ENCODE measurements at places on chromosomes 7 and 10.

DNA sequence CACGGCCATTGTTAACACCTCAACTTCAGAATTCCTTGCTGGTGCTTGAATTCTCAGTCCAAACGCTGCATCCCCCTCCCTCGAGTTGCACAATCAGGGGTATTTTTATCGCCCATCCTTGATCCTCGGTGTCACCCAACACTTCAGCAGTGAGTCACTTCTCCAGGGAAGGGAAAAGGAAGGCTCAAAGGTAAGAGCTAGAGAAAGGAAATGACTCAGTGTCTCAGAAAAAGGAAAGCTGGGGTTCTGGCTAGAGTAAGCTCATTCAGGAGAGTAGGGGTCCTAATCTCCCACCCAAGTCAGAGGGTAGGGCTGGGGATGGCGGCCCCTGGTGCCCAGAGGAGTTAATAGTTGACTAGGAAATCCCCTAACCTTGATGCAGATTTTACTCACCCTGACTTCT is 39.8 kb upstream of the TRIM8 start:
- DNase-seq, result peak; percentile 68

DNA sequence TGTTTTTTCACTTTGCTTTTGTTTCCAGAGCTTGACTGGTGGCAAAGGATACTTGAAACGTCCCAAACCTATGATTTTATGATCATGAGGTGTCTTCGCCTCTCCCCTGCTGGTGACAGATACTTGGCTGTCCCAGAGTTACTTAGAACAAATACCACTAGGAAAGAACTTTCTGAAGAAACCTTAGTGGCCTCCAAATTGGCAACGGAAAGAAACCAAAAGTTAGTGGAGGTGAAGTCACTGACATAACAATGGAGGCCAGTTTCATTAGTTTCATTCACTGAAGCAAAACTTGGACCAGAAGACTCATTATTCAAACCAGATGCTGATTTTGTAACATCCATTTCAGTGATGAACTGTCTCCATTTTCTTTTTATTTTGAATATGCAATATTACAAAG is 68.6 kb downstream of the JAZF1 start:
- DNase-seq, result no peak

- no peak for DNase-seq
These were observed 24.9 kb upstream of the GSAP start for GRCh38 chr7:77441046-77441445.

- no peak for DNase-seq
These were observed 46.0 kb downstream of the PRKAR2B start for GRCh38 chr7:107090457-107090856.

DNA sequence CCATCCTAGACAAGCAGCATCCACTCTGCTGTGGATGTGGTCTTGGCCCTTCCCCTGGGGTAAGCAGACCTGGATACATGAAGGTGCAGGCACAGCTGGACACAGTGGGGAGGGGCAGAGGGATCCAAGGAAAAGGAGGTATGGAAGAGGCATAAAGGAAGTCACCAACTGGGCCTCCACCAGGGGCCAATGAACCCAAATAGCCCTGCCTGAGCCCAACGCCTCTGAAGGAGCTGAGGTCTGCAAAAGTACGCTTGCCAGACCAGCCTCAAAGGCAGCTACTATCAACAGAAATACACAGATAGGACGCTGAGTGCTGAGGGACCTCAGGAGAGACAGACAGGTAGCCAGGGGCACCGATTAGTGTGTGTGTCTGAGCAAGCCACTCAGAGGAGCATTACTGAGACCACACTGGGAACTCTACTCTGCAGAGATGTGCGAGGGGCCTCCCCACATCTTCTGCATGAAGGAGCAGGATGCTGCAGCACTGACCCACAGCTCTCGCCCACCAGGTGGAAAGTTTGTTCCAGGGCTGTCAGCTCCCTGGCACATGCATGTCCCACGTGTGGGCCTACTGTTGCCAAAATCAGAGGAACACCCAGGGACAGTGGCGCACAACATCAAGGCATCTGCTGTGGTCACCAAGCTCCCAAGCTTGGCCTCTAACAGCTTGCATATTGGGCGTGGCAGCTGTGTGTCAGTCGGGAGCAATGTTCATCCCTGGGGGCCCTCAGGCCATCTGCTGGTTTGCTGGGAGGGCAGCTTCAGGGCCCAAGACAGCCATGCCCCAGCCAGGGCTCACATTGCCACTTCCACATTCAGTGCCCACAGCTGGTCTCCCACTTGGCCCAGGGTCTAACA is 40.0 kb downstream of the MKI67 start:
- DNase-seq, result no peak

DNA sequence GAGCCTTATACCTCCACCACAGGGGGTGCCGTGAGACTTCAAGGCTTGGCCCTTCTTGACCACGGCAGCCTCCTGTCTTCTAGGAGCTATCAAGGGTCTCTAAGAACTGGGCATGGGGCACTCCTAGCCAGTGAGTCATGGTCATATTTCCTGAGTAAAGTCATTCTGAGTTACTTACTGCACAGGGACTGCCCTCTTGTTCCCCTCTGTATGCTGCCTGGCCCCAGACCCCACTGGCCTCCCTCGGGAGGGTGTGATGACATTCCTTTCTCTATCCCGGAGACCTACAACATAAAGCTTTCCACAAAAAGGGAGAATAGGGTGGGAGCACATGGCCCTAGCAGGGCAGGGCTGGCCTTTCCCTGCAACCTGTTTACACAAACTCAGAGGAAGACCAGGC is 21.4 kb downstream of the DPCD start:
- no peak for DNase-seq

GRCh38 chr7:107744345-107744750 is 406 bp downstream of the CBLL1 start:
- DNase-seq, result no peak

DNA sequence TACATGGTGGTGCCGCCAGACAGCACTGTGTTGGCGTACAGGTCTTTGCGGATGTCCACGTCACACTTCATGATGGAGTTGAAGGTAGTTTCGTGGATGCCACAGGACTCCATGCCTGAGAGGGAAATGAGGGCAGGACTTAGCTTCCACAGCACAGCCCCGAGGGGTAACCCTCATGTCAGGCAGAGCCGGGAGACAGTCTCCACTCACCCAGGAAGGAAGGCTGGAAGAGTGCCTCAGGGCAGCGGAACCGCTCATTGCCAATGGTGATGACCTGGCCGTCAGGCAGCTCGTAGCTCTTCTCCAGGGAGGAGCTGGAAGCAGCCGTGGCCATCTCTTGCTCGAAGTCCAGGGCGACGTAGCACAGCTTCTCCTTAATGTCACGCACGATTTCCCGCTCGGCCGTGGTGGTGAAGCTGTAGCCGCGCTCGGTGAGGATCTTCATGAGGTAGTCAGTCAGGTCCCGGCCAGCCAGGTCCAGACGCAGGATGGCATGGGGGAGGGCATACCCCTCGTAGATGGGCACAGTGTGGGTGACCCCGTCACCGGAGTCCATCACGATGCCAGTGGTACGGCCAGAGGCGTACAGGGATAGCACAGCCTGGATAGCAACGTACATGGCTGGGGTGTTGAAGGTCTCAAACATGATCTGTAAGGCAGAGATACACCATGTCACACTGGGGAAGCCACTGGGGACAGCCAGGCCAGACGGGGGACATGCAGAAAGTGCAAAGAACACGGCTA is 104.6 kb upstream of the TNRC18 start:
- DNase-seq, result no peak

GRCh38 chr10:19970256-19970655 is 154.0 kb downstream of the PLXDC2 start:
- no peak for DNase-seq

DNA sequence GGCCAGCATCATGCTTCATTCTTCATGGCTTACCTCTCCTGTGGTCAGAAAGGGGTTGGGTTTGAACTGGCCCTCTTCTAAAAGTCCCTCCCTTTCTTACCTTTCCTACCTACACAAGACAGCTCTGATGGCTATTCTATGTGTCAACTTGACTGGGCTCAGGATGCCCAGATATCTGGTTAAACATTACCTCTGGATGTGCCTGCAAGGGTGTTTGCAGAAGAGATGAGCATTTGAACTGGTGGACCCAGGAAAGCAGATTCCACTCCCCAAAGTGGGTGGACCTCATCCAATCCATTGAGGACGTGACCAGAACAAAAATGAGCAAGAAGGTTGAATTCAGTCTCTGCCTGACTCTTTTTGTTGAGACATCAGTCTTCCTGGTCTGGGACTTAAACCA is 79.0 kb upstream of the TCF7L2 start:
- DNase-seq, result no peak

DNA sequence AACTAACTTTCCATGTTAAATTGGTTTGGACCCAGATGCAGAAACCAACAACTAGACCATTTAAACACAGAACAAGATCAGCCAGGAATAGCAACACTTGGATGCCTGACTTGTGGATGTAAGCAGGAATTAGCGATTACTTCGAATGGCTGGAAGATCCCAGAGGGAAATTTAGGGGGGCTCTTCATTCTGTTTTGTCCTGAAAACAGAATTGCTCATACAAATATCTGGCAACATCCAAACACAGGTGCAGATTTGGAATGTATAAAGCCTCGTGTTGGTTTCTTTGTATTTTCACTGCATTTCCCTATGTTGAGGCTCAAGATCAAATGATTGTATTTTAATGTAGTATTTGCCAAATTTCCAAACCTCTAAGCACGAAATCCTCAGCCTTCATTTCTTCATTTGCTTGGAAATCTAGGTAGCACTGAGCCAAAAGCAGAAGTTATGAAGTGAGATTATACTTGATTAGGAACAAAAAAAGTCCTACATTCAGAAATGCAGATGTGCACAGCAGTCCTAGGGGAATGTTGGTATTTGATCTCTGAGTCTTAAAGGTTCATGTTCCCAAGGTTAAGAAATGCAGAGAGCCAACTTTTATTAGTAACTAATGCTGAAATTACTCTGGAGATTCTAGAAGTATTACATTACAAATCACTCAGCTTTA is 248.7 kb upstream of the TCF7L2 start:
- no peak for DNase-seq

- no peak for DNase-seq
These were observed 51.7 kb downstream of the HSPA12A start for GRCh38 chr10:116690356-116691322.

DNA sequence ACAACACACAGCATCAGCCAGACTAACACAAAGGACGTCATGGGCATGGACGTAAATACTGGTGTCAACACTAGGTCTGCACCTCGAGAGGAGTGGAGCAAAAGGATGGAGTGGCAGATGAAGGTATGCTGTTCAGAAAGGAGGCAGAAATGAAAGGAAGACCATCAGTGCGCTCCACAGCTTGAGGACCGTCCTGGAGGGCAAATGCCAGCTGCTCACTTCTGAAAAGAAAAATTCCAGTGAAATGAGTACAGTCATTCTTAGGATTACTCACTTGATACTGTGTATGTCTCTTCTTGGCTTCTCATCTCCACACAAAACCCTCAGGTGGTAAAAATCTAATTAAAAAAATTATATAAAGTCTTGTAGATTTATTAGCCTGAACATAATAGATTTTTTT is 44.8 kb downstream of the EGFR start:
- no peak for DNase-seq

GRCh38 chr10:129046065-129046681 is 420.9 kb upstream of the MGMT start:
- no peak for DNase-seq

- DNase-seq, result no peak
These were observed 83.6 kb downstream of the PPP1R3C start for GRCh38 chr10:91549262-91549661.

Measured in HS-5 (cell line).